ENCODE measurements at places on chromosomes 5 and 9. TPM values are rescaled to one million over a fixed set of nuclear protein-coding genes. Genes with fewer than 3 reads are reported as not detected.
A peak's percentile ranks its signal among the peaks of the same experiment; 100 is the strongest.

Gene COL5A1
- not detected for polyA plus RNA-seq

Gene FOXD4L3
- not detected for polyA plus RNA-seq

DNA sequence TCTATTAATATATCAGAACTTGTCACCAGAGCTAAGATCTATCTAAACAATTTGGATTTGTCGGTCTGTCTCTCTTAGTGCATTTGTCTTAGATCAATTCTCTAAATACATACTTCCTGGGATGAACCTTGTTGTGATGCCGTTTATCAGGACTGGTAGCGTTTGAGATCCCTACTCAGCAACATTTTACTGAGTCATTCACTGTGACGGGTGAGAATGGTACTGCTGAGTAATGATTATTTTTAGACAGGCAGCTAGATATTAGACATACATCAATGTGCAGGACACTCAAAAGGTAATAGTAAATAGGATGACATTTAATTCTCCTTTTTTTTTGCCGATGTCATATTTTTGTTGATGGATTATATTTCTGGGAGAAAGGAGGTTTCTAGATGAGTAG, 209.0 kb downstream of the CSNK1G3 start:
- H3K27ac ChIP-seq: no peak overlapping the region
- no peaks in the 10 kb centered on the region for H3K36me3 ChIP-seq
- DNase-seq: no peak

- no peaks in the 10 kb centered on the region for H3K36me3 ChIP-seq
- H3K27me3 ChIP-seq: peaks cover 3% of the 10 kb centered on the region
- peak; percentile 64 for DNase-seq
- H3K4me3 ChIP-seq: peak overlapping the region; percentile 80
- H3K4me1 ChIP-seq: peaks cover 93% of the 10 kb centered on the region
- peak overlapping the region; percentile 95 for H3K27ac ChIP-seq
Observed at GRCh38 chr5:139667001-139667729, 19.0 kb downstream of the CXXC5 start.

Gene TAS2R1
- polyA plus RNA-seq: not detected

Gene ZCCHC9
- 8.1 TPM for polyA plus RNA-seq

DNA sequence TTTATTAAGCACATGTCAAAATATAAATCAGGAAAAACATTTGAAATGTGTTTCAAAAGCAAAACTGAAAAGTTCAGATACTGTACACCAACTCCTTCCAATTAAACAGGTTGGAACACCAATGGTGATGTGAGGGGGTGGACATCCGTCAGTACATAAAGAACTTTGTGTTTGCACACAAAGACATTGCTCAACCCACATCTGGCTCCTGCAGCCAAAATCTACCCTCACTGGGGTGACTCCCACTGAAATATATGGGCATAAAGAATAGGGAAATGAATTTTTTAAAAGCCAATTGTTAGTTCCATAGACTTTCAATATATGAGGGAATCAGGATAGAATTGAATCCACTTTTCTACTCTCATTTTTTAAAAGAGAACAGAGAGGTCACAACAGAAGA, 63.9 kb downstream of the MEGF9 start:
- no peak overlapping the region for H3K27ac ChIP-seq
- H3K36me3 ChIP-seq: no peaks in the 10 kb centered on the region
- DNase-seq: no peak

Gene N4BP3
- polyA plus RNA-seq: 0.07 TPM

DNA sequence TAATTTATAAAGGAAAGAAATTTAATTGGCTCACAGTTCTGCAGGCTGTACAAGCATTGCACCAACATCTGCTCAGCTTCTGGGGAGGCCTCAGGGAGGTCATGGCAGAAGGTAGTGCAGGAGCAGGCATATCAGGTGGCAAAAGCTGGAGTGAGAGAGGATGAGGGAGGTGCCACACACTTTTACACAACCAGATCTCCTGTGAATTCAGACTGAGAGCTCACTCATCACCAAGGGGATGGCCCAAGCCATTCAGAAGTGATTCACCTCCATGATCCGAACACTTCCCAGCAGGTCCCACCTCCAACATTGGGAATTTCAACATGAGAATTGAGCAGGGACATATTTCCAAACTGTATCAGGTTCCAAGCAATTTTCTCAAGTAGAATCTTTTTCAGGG, 84.7 kb upstream of the BRINP1 start:
- no peak for DNase-seq
- no peaks in the 10 kb centered on the region for H3K27me3 ChIP-seq
- H3K36me3 ChIP-seq: no peaks in the 10 kb centered on the region
- H3K4me3 ChIP-seq: no peak overlapping the region
- no peaks in the 10 kb centered on the region for H3K4me1 ChIP-seq

DNA sequence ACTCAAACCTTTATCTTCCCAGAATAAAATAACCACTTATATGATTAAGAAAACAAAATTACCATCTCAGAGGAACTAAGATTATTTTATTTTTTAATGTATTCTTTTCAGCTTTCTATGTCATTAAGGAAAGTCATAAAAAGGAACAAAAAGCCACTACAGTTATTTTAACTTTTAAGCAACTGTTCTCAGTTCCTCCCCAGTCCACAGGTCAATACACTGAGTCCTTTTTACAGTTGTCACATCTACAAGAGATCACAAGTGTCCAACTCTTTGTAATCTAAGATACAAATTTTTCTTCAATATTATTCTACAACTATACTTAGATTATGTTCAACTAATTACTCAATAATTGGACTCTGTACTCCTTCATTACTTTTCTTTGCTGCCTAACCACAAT, 782.8 kb upstream of the ACO1 start:
- no peaks in the 10 kb centered on the region for H3K36me3 ChIP-seq
- no peaks in the 10 kb centered on the region for H3K27me3 ChIP-seq
- no peak overlapping the region for H3K4me3 ChIP-seq

Gene OXCT1
- 17.5 TPM for polyA plus RNA-seq

GRCh38 chr5:82640916-82641315, 362.8 kb upstream of the RPS23 start:
- H3K27me3 ChIP-seq: peaks cover 2% of the 10 kb centered on the region
- H3K36me3 ChIP-seq: no peaks in the 10 kb centered on the region
- H3K27ac ChIP-seq: no peak overlapping the region
- peaks cover 2% of the 10 kb centered on the region for H3K4me1 ChIP-seq

DNA sequence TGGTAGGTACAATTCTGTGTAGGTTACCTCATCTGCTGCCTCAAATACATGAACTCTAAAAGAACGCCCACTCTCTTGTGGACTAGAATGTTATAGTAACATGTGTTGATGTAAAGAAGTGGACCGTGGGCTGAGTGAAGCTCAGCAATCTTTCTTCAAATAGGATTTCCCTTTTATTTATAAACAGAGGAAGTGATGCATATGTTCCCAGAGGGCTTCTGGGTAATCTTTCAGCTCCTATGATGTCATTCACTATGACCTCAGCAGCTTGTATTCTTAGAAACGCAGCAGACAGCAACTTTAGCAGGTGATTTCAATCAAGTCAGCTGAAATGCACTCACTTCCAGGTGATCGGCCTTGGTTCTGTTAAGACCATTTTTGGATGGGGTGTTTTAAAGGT, 14.4 kb downstream of the F2RL2 start:
- DNase-seq: no peak
- peaks cover 45% of the 10 kb centered on the region for H3K36me3 ChIP-seq

Gene C5orf52
- not detected for polyA plus RNA-seq

DNA sequence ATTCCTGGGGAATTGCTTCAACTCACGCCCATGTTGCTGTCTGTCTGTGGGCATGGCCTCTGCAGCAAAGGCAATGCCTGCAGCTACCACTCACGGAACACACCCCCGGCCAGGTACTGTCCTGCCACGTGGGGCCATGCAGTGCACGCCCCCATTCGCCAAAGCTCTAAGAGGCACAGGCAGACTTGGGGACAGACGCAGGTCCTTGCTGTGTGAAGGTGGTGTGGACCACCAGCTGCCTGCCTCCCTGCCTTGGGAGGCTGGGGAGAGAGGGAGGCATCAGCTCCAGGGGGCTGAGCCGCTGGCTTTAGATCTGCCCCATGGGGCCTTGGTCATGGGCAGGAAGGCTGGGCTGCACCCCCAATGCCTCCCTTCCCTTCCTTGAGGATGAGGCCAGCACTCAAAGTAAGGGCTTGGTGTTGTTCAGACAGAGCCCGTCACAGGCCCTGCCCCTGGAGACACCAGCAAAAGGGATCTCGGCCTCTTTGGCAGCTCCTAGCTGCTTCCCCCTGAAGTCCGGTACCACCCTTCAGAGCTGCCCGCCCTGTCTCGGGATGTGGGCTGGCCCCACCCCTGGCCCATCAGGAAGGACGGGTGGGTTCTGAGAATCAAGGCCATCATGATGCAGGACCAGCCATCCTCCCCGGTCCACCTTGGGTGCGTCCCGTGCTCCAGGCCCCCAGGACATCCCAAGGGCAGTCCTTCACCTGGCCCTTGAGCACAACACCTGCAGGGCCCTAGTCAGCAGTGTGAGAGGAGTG, 2.3 kb downstream of the GRIN1 start:
- H3K36me3 ChIP-seq: no peaks in the 10 kb centered on the region
- H3K4me1 ChIP-seq: no peaks in the 10 kb centered on the region
- peaks cover 15% of the 10 kb centered on the region for H3K27me3 ChIP-seq
- no peak for DNase-seq

- H3K4me3 ChIP-seq: no peak overlapping the region
- H3K4me1 ChIP-seq: peaks cover 2% of the 10 kb centered on the region
- H3K27me3 ChIP-seq: peaks cover 2% of the 10 kb centered on the region
- H3K36me3 ChIP-seq: peaks cover 24% of the 10 kb centered on the region
- no peak for DNase-seq
- no peak overlapping the region for H3K27ac ChIP-seq
Observed at GRCh38 chr5:169988947-169989346, 8.7 kb upstream of the INSYN2B start.

- no peaks in the 10 kb centered on the region for H3K27me3 ChIP-seq
- no peak overlapping the region for H3K27ac ChIP-seq
- peaks cover 27% of the 10 kb centered on the region for H3K4me1 ChIP-seq
- no peak overlapping the region for H3K4me3 ChIP-seq
Observed at GRCh38 chr5:116360008-116360853, 214.4 kb downstream of the SEMA6A start.

Gene FCN1
- 47.6 TPM for polyA plus RNA-seq

DNA sequence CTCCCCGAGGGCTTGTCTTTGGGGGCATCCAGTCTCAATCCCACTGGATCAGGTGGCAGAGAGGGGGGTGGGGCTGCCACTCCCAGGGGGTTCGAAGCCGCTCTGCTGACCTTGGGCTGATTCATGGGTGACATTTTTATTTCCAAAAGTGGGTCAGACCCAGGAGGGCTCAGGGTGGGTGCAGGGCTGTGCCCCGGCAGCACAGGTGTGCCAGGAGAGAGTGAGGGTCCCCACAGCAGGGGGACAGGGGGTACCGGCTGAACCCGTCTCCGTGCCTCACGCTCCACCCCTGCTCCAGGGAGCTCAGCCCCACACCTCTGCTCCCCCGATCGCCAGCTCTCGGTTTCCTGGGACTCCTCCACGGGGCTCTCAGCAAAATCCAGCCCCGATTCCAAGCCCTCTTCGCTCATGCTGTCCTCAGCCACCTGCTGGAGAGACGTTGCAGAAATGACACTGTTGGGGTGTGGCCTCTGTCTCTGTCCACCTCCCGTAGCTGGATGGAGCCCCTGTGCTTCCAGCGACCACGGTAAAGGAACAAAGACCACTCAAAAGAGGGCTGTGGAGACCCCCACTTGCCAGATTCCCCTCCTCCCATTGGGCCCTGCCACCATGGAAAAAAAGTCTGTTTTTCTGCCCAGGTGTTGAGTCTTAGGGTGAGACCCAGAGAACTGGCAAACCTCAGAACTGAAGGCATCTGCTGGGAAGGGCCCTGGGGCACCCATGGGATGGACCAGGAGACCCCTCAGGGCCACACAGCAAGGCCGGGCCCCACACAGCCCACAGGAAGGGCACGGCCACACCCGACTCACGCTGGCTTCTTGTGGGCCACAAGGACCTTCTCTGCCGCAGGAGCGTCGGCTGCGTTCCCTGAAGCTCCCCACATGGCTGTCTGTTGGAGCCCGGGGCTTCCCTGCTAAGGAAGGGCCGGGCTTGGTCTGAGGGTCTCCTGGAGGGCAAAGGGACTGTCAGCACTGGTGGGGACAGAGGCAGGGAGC, 10.6 kb upstream of the QSOX2 start:
- H3K36me3 ChIP-seq: no peaks in the 10 kb centered on the region
- no peak overlapping the region for H3K27ac ChIP-seq
- peaks cover 3% of the 10 kb centered on the region for H3K27me3 ChIP-seq
- H3K4me3 ChIP-seq: no peak overlapping the region
- no peaks in the 10 kb centered on the region for H3K4me1 ChIP-seq

DNA sequence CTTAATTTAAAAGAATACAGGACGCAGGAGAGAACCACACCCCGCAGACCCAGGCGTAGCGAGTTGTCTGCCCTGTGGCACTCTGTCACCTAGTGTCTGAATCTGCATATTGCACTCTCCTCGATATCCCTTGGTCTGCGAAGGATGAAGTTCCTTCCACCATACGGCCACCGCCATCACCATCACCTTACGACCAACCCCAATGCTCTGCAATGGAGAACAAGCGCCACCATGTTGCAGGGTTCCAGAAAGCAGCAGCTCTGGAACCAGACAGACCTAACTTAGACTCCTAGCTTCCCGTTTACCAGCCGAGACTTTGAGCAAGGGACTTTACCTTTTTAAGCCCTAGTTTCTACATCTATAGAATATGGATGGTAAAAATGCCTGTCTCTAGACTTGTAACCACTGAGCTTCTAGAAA, 77.4 kb upstream of the DMRT1 start:
- H3K4me3 ChIP-seq: no peak overlapping the region
- H3K36me3 ChIP-seq: no peaks in the 10 kb centered on the region
- H3K27me3 ChIP-seq: peaks cover 5% of the 10 kb centered on the region
- H3K27ac ChIP-seq: no peak overlapping the region

DNA sequence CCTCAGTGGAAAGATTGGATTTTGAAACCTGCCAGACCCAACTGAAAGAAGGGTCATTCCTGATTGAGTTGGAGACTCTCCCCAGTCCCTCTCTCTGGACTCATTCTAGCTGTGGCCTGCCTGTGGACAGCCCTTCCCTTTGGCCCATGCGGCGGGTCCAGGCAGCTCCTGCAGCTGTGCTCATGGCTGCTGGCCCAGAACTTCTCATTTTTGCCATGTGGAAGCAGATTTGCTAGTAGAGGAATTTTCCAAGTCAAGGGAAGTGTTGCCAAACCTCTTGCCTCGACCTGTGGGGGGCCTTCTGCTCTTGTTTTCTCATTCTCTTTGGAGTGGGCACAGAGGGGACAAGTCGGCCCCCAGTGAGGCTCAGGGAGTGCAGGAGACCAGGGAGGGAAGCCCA, 89.2 kb downstream of the ANKRD33B start:
- DNase-seq: no peak
- no peak overlapping the region for H3K27ac ChIP-seq
- peaks cover 2% of the 10 kb centered on the region for H3K27me3 ChIP-seq

Gene PSD2
- polyA plus RNA-seq: not detected

- peaks cover 6% of the 10 kb centered on the region for H3K27me3 ChIP-seq
- H3K4me3 ChIP-seq: no peak overlapping the region
- H3K4me1 ChIP-seq: no peaks in the 10 kb centered on the region
Observed at GRCh38 chr5:136013559-136013958, 15.2 kb upstream of the TGFBI start.

Gene LMX1B
- polyA plus RNA-seq: not detected
